Fibroblast of pulmonary artery (primary cell): ENCODE measurements at places on chromosomes 7 and 10.

DNA sequence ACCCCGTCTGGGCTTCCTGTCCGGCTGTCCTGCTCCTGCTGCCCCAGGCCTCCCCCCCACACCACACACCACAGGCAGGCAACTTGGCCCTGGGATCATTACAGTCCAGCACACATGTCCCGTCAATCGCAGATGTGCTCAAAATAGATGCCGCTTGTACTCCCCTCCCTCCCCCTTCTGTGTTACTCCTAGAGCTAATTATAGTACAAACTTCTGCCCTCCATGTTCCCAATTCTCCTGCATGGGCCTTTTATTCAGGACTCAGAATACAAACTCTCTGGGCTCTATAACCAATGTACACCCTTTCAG, at the start of gene SYNPO2L:
TSS of gene SYNPO2L (minus strand) at position 40 of the 309 bp plus-strand sequence. CDS start 107 bp downstream, outside the sequence.
- DNase-seq, result no peak

GRCh38 chr7:101243646-101244374, 1.1 kb downstream of the FIS1 start:
- DNase-seq, result peak; percentile 35

DNA sequence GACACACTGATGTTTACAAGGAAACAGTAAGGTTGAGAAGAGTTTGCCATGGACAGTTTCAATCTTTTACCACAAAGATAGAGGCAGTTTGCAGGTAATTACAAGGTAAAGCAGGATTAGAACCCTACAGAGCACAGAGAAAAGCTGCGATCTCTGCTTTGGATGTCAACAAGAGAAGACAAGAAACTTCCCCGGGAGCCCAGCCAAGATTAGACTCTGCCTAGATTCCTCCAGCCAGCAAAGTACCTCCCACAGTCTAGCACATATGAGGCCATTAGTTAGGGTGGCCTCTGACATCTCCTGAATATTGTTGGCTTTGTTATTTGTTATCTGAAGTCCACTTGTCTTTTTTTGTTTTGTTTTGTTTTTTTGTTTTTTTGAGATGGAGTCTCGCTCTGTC, 178.1 kb downstream of the CALN1 start:
- no peak for DNase-seq

- DNase-seq, result no peak
These were observed 5.2 kb upstream of the NOLC1 start for GRCh38 chr10:102146971-102147428.

DNA sequence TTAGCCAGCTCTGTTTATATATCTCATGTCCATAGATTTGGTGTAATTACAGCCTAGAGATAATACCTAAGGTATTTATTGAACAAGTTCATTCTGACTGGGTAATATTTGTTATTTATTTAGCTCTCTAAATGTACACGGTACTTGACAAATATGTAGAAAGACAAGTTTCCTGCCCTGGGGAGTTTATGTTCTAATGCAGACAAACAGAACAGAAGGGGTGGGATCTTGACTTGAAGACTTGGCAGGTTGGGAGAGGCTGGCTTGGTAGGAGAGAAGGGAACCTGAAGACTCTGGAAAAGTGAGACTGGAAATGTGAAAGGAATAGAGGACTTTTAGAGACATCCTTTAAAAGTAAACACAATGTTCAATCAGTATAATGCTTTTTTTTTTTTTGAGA, 97.7 kb upstream of the CDK6 start:
- no peak for DNase-seq

DNA sequence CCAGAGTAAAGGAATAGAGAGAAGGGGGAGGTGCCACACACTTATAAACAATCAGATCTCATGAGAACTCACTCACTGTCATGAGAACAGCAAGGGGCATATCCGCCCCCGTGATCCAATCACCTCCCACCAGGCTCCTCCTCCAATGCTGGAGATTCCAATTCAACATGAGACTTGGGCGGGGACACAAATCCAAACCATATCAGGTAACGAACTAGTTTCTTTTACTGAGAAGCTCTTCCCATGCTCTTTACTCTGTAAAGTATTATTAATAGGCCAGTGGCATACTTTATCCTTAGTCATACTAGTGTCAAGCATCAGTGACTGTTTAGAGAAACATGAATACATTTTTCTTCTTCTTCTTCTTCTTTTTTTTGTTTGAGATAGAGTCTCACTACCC, 39.4 kb upstream of the ZNF488 start:
- no peak for DNase-seq

- peak; percentile 90 for DNase-seq
These were observed 551.7 kb downstream of the HTR7 start for GRCh38 chr10:90306187-90306586.

- peak; percentile 41 for DNase-seq
These were observed 47.4 kb upstream of the PRKAR1B start for GRCh38 chr7:774161-775109.

DNA sequence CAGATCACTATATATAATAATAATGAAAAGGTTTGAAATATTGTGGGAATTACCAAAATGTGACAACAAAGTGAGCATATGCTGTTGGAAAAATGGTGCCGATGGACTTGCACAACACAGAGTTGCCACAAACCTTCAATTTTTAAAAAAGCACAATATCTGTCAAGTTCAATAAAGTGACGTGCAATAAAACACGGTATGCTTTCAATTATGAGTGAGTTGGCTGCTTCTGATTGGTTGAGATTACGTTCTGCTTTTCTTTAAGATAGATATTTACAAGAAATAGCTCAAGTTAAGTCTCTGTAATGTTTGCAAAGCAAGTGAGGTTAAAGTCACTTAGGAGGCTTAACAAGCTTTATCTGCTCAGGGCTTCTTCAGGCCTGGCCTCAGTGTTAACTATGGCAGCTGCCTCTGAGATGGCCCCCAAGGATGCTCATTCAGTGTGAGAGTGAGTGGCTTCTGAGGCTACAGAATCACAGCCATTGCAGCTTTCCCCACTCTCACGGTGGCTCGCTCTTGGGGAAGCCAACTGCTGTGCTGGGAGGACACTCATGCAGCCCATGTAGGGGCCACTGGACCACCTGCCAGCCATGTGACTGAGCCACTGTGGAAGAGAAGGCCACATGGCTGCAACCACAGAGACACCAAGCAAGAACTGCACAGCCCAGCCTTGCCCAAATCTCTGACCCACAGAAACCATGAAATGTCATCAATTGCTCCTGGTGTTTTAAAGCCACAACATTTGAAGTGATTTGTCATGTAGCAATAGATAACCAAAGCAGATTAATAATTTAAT, 78.3 kb upstream of the TMEM72 start:
- no peak for DNase-seq

GRCh38 chr10:42985436-42986316, 91.2 kb upstream of the RET start:
- no peak for DNase-seq

DNA sequence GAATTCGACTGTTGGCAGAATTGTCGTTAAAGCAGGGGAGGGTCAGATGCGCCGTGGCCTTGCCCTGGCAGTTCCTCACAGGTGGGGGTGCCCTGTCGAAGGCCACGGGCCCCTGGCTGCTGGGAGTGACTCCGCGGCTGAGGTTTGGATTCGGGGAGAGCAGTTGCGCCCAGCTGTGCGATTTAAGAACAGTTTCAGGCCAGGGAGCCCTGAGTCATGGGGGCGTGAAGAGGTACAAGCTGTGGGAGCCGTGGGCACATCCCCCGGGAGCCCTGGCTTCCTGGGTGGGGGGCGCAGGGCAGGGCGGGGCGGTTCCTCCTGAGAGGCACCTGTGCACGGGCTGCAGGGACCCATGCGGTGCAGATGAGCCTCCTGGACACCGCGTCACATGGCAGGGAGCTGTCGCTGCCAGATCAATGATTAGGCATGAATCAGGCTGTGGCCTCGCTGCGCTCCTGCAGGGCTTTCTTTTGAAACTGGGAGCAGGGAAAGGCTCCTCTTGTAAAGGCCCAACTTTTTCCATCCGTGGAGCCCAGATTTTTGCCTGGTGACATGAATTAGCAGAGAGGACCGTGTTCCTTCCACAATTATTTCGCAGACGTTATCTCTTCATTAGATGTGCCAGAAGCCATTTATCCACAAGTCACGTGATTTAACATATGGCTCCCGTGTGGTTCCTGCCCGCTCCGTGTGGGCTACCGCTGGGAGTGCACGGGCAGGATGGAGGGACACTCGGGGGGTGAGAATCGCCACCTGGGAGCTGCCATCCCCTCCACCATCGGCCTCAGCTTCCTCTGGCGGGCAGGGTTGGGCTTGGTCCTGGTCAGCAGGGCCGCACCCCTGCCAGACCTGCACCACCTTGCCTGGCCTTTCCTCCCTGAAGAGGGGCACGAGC, 918 bp downstream of the PWWP2B start:
- peak; percentile 34 for DNase-seq

DNA sequence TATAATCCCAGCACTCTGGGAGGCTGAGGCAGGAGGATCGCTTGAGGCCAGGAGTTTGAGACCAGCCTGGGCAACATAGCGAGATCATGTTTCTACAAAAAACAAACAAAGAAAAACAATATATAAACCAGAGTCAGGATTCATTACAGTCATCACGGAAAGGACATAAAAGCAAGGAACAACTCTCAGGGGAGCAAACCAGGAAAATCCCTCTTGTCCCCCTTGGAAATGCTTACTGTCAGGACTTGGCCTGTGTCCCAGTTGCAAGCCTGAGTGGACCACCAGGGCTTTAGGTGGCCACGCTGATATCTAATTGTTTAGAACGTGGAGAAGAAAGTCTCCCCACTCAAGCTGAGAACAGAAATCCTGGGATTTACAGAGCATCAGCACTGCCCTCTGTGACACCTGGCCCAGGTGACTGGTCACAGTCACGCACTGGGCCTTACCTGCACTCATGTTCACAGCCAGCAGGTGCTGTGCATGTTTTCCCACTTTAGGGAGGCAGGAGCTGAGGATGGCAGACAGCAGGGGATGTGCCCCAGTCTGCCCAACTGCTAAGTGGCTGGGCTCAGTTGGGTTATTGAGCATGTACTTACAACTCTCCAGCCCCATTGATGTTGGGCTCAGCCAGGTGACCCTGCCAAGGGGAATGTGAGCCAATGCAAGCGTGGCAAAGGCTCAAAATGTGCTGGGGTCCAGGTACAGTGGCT, 60.9 kb downstream of the TMEM130 start:
- DNase-seq, result no peak

DNA sequence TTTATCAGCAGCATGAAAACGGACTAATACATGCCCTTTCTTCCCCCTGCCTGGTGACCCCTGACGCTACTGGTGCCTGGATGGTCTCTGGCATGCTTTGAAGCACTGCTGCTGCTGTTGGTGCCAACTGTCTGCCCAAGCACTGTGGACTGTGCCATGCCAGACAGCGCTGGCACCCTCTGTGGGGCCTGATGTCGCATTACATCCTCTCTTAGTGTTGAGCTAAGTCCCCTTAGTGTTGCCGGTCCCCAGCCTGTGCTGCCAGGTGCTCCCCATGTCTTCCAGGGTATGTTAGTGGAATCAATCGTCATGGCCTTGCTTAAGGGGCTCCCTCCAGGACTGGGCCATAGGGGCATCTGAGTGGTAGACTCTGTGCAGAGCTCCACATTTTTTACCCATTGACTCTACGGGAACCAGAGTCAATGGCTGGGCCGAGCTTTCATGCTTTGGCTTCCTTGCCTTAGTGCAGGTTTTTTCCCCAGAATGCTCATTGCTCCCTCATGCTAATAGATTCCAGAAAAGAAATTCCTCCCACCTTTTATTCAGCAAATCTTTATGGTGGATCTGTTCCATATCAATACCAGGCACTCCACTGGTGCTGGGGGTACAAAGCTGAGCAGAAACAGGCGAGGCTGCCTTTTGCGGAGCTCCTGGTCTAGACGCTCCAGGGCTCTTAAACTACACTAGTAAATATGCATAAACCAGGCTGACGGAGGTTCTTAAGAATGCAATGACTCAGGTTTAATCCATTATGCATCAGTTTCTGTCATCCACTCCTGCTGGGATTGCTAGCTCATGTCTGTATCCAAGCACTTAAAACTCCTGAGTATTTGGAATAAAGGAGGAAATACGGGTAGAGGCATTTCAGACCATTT, 21.8 kb upstream of the MRC1 start:
- peak; percentile 88 for DNase-seq

DNA sequence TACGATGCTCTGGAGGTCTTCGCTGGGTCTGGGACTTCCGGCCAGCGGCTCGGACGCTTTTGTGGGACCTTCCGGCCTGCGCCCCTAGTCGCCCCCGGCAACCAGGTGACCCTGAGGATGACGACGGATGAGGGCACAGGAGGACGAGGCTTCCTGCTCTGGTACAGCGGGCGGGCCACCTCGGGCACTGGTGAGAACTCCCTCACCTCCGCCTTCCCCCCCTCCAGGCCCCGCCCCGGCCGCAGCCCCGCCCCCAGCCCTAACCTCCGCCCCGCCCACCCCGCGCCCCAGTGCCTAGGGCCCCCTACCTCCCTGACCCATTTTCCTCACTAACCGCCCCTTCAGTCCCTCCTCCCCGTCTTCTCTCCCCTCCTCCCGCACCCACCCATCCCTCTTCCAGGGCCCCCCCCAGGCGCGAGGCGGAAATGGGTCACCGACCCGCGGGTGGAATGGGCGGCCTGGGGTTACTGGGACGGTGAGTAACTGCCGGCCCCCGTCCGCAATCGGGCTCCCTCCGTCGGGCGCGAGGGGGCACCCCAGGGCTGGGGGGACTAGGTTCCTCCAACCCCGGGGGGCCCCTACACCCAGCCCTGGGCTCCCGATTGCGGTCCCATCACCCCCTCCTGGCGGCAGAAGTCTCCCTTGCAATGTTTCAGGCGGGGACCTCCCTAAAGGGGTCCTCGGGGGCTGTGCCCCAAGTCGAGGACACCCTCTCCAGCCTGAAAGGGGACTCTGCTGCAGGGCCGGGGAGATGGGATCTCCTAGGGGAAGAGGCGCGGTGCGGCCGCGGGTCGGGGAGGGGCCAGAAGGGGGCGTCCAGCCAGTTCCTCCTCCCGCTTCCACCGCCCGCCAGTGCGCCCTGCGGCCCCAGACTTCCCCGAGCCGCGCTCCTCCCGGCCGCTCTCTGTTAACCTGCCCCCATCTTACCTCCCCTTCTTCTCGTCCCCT, 2.1 kb downstream of the PCOLCE start:
- peak; percentile 67 for DNase-seq

DNA sequence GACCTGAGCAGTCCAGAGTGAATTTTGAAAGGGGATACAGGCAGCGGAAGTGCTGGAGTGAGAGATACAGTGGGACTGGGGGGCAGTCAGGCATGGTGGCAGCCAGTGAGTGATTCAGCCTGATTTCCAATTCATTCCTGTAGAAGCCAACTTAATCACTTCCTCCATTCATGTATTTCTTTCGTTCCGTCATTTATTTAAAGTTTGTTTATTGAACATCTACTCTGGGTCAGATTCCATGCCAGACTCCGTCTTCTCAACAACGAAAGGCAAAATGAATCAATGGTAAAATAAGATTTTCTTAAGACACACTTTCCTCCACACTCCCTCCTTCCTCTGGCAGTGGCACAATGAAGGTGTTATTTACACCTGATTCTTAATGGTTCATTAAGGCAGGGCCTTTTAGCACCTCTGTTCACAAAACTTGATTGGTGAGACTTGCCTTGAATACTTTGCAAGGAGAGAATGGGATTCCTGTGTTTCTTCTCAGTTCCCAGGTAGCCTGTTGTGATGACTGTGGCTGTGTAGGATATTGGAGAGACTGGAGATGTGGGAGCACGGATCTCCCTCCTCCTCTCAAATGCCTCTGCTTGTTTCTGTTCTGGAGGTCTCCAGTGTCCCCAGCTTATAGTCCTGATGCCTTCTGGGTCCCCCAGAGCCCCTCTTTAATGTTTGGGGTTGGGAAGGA, 27.9 kb downstream of the ADCYAP1R1 start:
- no peak for DNase-seq

GRCh38 chr10:16803464-16803863, 13.8 kb downstream of the RSU1 start:
- no peak for DNase-seq
